ENCODE measurements at places on chromosomes 3 and 15. TPM values are rescaled to one million over a fixed set of nuclear protein-coding genes. Genes with fewer than 3 reads are reported as not detected.

Gene RPP25
- 18.0 TPM for total RNA-seq

Gene DNAJA4
- total RNA-seq: 0.88 TPM

Gene GOLGA8S
- total RNA-seq: not detected

Gene CMTM8
- total RNA-seq: 3.3 TPM

Gene GNAT1
- not detected for total RNA-seq
